Fibroblast of skin of right quadriceps (primary cell): ENCODE measurements at places on chromosomes 6 and 20.

DNA sequence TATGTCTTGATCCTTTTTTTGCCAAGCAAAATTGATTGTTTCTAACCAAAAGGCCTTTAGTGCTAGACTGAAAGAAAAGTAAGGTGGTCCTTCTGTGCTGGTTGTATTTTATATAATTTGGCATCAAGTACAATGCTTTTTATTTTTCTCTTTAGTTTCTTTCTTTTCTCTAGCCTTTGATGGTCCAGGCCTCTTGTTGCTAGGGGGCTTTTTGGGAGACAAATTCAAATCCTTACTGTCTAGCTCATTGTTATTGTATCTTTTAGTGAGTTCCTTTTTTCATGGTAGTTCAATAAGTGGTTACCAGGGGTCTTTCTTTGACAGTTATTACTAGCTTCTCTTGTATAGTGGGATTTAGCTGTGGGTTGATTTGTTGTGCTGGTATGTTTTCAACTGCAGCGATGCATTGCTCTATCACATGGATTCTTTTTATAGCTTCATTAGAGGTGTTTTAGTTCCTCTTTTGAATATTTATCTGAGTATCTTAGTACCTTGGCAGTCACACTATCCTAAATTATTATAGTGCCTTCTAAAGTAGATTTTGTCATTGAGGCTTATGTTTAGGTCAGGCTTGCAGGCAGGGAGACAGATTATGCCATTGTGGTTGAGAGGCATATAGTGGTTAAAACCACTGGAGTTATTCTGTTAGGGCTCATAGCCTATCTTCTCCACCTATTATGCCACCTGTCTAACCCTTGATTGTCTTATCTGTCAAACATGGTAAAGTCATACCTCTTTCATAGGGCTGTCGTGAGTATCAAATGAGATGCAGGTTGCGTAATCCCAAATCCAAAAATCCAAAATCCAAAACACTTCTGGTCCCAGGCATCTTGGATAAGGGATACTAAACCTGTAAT lies 49.5 kb downstream of the KCNS1 start:
- no peak for DNase-seq

GRCh38 chr6:39225946-39226437 lies 3.3 kb downstream of the KCNK5 start:
- no peak for DNase-seq

GRCh38 chr20:59830665-59831023 lies 102.8 kb downstream of the SYCP2 start:
- DNase-seq: no peak

- no peak for DNase-seq
These were observed 39.3 kb downstream of the ALDH8A1 start for GRCh38 chr6:134910593-134910935.
